ENCODE measurements at places on chromosomes 6 and 20. TPM values are rescaled to one million over a fixed set of nuclear protein-coding genes. Genes with fewer than 3 reads are reported as not detected.
A peak's percentile ranks its signal among the peaks of the same experiment; 100 is the strongest.

GRCh38 chr6:16676376-16676775 is 84.9 kb downstream of the ATXN1 start:
- no peak for DNase-seq

GRCh38 chr6:3229566-3230178 is 2.2 kb upstream of the TUBB2B start:
- peak; percentile 10 for DNase-seq

Gene SLC4A11
- 0.46 TPM for polyA plus RNA-seq

DNA sequence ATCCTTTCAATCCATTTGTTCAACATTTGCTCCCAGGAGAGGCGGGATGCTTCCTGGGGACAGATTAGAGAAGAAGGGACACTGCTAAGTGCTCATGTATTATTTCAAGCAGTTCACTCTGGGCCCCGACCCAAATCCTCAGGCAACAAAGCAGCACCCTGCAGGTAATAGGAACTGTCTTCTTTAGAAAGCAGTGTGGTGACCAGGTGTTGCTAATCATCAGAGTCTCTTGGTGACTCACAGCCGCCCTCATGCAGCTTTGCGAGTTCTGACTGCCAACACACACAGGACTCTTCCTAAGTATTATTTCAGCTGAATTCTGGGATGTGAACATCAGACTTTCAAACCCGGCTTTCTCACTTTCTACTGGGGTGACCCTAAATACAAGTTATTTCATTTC is 356.4 kb downstream of the PRKN start:
- no peak for DNase-seq

All from CD8-positive, alpha-beta memory T cell (primary cell).